Tibial nerve (tissue), 4 donors: ENCODE measurements at places on chromosomes 2 and 18.

- DNase-seq: no peak
Observed at GRCh38 chr2:24856791-24857211, 63.2 kb downstream of the ADCY3 start.

DNA sequence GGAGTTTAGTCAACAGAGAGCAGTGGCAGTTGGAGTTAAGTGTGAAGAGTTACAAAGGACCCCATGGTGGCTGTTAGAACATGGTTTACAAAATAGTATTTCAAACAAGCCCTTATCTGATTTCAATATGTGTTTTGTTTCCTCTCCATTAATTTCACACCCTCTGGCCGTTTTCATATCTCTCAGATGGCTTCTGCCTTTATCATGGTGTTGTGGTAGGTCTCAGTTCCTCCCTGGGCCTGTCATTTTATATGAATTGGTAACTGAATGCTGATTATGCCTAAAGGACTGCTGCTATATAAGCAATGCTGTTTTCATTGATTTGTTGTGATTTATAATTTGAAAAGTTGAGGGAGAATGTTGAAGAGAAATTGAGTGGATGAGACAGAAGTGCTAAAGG, 686.7 kb downstream of the NYAP2 start:
- no peak for DNase-seq

GRCh38 chr18:28114472-28114871, 62.5 kb downstream of the CDH2 start:
- no peak for DNase-seq

DNA sequence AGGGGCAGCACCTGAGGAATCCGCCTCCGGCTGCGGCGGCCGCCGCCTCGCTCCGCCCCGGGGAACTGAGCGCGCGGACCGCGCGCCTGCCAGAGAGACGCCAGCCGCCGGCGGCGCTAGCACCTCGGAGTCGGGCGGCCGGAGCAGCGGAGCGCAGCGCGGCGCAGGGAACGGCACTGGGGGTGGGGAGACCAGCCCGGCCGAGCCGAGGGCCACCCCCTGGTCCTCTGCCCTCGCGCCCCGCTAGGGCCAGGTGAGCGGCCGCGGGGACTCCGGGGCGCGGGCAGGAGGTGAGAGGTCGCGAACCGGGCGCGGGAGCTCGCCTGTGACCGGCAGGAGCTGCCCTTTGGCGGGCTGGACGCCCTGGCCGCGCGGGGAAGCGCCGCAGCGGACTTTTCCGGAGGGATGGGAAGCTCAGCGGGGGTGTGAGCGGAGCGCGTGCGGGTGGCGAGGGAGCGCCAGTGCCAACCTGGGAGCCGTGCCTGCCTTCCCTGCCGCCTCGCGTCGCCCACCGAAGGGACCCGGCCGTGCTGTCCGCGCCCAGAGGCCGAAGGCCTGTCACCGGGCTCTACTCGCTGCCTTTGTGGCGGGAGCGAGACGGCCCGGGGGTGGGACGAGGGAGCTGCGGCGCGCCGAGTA, at the start of gene GREB1L:
TSS of gene GREB1L (plus strand) at position 92 of the 639 bp plus-strand sequence. CDS start 141,287 bp downstream, outside the sequence.
- no peak for DNase-seq

DNA sequence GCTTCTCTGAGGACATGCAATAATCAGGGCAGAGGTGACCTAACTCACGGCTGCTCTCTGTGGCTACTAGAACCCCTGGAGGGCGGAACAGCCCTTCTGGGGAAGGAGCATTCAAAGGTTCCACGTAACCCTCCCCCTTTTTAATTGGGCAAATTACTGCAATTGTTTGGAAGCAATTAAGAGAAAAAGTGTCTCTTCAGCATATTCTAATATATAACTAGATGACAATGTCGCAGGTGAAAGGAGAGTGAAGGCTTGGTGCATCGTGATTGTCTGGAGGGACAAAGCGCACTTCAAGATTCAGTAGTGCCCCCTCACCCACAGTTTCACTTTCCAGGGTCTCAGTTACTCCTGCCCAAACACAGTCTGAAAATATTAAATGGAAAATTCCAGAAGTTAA, 720.8 kb downstream of the DCDC2C start:
- no peak for DNase-seq

GRCh38 chr2:115294999-115295398, 852.6 kb downstream of the DPP10 start:
- DNase-seq: no peak

DNA sequence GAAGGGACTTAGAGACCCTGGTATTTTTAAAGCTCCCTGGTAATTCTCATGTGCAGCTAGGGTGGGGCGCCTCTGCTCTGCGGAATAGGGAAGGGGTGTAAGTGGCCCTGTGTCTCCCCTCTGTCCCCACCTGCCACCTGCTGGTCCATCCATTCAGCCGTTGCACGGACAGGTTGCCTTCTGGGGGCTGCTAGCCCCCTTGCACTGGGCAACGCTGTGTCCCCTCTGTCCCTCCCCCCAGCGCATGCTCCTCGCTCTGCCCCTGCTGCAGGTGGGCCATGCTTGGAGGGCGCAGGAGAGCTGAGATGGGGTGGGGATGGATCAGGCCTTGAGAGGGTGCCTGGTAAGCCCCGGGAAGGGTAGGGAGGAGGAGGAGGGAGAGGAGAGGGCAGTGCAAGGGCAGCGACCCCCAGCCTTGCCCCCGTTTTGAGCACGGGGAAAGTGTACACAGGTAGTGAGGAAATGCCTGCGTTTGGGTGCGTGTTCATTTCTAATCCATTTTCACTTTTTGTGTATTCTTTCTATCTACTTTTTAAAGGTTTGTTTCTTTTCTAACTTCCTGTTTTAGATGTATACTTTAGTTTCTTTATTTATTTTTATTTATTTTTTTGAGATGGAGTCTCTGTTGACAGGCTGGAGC, 23.9 kb downstream of the RRM2 start:
- DNase-seq: no peak

DNA sequence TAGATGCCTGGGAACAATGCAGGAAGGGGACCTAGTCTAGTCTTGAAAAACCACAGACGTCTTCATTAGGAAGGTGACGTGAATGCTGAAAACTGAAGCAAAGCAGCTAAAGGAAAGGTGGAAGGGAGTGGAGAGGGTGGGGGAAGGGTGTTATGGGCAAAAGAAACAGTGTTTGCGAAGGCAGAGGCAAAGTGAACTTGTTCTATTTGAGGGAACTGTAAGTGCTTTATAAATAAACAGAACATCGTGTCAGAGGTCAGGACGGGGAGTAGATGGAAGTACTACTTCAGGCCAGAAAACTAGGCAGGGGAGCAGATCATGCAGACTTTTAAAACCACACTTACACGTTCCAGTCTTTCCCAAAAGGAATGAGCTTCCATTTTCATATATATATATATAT, 57.8 kb downstream of the FASTKD2 start:
- DNase-seq: peak; percentile 25

GRCh38 chr18:67794521-67794920, 278.0 kb upstream of the DSEL start:
- no peak for DNase-seq

DNA sequence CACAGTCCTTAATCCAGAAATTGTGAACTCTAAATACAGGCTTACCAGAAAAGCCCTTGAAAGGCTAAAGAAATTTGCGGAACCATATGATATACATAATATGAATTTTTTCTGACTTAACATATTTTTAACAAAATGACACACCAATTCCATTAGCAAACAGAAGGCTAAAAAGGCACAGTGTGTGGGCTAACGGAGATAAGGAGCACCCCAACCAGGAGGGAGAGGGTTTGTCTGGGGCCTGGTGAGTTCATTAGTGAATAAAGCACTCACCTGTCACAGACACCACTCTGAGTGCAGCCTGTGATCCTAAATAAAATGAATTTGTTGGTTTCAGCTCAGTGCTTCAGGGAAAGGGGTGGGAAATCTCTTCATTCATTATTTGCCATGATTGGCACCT, 2.7 kb upstream of the FECH start:
- no peak for DNase-seq

- DNase-seq: no peak
Observed at GRCh38 chr2:206641226-206641625, 1.1 kb upstream of the FAM237A start.

- DNase-seq: no peak
Observed at GRCh38 chr2:95074663-95075439, 46.8 kb downstream of the MRPS5 start.

GRCh38 chr2:129281791-129282530, 697.5 kb upstream of the RAB6C start:
- DNase-seq: no peak

GRCh38 chr2:225040142-225040541, 2.1 kb downstream of the DOCK10 start:
- no peak for DNase-seq

DNA sequence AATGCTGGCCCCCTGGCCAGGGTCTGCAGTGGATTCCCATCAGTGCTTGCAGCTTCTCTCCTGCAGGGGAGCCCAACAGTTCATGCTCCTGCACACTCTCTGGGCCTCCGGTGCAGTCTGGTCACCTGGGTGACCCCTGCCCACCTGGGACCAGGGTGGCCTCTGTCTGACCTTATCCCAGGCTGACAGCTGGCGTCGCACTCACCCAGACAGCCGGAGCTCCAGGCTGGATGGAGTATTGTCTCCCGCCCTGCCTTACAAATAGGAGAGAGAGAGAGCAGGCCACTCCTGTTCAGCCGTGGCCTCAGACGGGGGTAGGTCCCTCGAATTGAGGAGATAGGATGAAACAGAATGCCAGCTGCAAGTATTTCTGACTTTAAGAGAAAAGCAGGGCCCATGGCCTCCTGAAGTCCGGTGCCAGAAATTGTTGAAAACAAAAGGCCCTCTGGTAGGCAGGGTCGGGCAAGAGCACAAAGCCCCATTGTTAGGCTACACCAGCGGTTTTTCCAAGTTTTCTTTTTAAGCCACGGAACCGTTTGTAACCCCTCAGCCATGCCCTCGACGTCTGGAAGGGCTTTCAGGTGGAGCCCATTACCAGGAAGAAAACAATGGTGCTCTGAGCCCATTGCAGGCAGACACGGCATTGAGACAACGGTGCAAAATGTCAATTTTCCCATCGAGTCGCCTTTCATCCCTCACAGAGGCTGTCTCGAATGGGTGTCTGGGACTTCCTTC, 258.4 kb downstream of the BCL11A start:
- DNase-seq: no peak

GRCh38 chr2:102037681-102038080, 45.9 kb downstream of the IL1R2 start:
- DNase-seq: no peak

DNA sequence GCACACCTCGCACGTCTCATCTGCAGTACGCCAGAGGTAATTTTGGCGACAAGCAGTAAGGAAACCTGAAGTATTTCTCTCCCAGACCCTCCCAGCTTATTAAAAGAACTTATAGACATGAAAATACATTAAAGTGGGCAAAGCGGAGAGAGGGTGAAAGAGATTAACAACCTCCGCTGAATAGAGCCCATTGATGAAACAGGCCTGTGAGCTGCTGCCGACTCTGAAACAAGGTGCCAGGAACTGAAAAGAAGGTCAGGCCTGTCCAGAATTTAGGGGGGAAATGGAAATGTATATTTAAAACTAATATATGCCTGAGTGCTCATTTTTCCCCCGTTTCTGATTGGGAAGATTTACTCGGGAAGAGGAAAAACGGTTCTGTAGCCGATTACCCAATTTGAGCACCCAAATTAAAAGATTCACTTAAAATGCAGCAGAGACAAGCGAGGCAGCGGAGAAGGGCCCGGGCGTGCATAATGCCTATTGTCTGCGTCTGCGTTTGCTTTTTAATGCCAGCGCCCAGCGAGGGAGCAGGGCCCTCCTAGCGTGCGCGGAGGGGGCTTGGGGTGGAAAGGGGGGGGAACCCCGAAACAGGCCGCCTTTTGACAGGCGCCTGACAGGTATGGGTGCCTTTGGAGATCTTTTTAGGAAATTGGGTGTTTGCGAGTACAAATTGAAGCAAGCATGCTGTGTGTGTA, 316.2 kb downstream of the GBX2 start:
- no peak for DNase-seq

DNA sequence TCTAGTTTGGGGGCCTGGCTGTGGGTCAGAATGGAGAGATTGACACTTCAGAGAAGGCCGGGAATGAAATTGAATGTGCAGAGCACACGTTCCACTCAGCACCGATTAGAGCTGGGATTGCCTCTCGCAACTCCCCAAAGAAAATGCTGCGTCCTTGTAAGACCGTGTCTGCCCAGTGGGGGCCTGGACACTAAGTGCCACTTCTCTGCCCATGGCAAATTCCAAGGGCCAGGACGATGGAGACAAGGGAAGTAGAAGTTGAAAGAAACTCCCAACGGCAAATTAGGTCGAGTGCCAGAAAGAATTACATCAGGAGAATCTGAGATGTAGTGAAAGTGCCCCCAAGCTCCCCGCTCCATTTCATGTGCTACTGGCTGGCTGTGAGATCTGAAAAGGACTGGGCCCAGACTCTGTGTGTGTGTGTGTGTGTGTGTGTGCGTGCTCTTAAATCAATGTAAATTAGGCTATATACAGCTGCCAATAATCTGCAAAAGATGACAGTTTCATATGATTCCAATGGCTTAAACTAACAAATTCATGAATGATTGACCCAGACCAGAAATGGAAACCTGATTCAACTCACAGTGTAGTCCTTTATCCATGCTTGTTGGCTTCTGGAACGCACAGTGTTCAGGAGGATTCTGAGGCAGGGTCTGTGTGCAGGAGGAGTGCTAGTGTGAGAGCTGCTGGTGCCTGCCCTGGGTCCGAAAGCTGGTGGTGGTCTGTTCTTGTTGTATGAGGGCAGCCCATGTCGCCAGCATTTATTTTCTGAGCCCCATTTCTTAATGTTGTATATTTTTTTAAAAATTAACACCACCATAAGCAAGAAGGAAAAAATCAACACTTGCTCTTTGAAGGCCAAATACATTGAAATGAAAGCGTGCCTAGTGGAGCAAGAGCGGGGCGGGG, 234.3 kb downstream of the AGAP1 start:
- no peak for DNase-seq

DNA sequence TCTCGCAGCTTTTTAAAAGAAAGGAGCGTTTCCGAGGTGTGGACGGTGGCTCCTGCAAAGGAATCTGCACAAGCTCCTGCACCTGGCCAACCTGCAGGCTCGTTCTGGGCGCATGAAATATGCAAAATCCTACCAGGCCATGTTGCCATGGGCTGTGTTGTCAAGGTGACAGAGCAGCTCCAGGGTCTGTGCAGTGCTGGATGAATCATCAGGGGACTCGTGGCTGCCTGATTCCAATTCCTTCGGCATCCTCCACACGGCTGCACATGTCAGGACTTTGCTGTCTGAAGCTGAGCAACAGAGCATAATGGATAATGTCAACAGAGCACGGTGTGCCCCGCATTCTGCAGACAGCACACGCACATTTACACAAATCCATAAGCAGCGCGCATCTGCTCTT, 120.5 kb downstream of the EIPR1 start:
- no peak for DNase-seq

GRCh38 chr18:22790545-22791309, 142.4 kb upstream of the RBBP8 start:
- no peak for DNase-seq

- no peak for DNase-seq
Observed at GRCh38 chr2:186036862-186037449, 298.4 kb downstream of the FSIP2 start.

DNA sequence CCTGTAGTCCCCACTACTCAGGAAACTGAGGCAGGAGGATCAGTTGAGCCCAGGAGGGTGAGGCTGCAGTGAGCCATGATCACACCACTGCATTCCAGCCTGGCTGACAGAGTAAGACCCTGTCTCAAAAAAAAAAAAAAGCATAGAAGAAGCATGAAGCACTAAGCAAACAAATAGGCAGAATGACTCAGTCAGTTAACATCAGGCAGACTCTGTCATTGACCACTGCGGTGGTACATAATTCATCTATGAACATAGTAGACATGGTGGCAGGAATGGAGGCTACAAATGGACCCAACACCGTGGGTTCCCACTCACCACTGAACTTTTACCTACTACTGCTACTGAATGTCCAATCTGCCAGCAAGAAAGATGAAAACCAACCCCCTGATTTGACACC, 7.6 kb upstream of the ASXL2 start:
- DNase-seq: no peak

- no peak for DNase-seq
Observed at GRCh38 chr2:140376686-140377085, 1596.5 kb upstream of the NXPH2 start.
